Pulmonary artery endothelial cell (primary cell): ENCODE measurements at places on chromosomes 16 and 17. TPM values are rescaled to one million over a fixed set of nuclear protein-coding genes. Genes with fewer than 3 reads are reported as not detected.

GRCh38 chr17:42832934-42833766 is at the start of gene PSME3:
Gene PSME3 (plus strand): TSS chr17:42833397. CDS start chr17:42833632, 235 bp downstream.
- peak; percentile 41 for DNase-seq

DNA sequence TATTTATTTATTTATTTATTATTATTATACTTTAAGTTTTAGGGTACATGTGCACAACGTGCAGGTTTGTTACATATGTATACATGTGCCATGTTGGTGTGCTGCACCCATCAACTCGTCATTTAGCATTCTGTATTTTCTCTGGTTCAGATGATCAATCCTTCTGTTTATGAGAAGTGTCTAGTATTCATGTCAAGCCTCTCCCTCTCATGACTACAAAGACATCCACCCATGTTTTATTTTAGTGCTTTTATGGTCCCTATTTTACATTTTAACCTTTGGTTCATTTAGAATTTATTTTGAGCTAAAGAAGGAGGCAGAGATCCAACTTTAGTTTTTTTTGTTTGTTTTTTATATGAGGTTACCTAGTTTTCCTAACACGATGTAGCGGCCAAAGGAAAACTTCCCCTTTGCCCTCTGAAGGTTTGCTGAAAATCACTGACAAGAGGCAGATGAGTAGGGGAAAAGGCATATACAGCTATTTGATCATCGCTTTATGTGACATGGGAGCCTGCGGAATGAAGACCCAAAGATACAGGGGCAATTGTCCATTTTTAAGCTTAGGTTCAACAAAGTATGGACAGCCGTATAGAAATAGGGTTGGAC is 22.4 kb upstream of the AQP8 start:
- DNase-seq: no peak

DNA sequence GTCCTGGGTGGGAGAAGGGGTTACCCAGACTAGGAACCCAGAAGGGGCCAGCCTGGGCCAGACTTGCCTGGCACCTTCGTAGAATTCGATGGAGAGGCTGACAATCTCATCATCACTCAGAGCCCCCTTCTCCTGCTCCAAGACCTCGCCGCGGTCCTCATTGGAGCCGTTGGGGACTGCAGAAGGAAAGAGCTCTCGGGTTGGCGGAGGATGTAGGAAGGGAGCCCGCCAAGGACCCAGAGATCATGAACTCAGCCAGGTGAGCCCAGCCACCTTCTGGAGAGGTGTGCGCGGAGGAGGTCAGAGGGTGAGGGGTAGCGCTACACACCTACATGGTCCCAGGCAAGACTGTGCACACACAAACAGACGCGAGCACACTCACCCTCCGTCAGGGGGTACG is 8.5 kb downstream of the CISD3 start:
- DNase-seq: no peak

DNA sequence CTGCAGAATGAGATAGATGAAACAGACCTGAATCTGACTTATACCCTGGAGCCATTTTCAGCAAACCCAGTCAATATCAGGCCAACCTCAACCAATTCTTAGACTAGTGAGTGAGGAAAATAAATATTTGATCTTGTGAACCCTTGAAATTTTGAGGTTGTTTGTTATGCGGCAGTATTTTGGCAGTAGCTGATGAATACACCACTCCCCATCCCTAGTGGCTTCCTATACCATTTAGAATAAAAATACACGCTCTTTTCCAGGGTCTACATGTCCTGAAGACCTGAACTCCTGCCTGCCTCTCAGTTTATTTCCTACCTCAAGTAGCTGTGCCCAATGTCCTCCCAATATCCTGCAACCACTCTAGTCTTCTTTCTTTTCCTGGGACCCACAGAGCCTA is 647.3 kb downstream of the WWOX start:
- DNase-seq: no peak

- no peak for DNase-seq
These were observed 44.4 kb downstream of the NOS2 start for GRCh38 chr17:27755706-27756466.

- DNase-seq: no peak
These were observed 23.8 kb upstream of the ARHGAP44 start for GRCh38 chr17:12765548-12765947.

DNA sequence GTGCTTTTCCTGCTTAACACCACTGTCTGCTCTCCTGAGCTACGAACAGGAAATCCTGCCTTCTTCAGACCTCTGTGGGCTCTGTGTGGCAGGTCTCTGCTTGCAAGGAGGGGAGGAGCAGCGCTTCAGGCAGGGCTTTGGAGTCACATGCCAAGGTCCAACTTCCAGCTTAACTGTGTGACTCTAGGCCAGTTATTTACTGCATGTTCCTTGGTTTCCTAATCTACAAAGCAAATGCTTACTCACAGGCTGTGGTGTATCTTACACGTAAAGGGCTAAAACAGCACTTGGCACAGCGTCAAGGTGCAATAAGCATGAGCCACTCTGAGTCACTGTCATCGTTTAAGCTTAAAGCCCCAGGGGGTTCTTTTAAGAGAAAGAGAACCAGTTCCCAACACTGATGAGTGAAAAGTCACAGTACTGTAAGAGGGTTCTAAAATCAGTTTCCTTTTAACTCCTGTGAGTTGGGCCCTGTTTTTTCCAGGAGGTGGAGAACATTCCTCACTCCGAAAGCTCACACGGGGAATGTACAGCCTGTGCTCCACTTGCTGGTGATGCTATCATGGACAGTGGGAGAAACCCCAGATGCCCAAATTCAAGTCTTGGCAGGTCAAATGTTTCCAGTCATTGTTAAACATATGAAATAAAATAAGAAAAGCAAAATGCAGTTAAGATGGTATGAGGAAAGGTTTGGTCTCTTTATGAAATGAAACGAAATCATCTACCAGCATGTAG is 54.1 kb upstream of the BCAR1 start:
- peak; percentile 97 for DNase-seq

DNA sequence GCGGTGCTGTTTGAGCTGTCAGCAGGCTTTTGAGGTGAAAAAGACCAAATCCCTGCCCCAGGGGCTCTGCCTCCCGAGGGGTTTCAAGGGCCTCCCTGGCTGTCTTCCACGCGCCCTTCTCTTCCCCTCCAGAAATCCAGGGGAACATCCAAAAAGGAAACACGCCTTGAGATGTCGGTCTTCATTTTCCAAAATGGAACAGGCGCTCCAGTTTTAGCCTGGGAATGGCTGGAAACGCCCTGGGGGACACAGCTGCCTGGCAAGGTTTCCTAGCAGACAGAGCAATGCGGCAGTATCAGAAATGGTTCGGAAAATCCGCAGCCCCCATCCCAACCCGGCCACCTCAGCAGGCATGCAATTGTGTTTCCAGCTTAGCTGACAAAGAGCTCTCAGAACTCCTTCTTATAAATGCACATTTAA is 16.6 kb upstream of the LITAF start:
- no peak for DNase-seq

DNA sequence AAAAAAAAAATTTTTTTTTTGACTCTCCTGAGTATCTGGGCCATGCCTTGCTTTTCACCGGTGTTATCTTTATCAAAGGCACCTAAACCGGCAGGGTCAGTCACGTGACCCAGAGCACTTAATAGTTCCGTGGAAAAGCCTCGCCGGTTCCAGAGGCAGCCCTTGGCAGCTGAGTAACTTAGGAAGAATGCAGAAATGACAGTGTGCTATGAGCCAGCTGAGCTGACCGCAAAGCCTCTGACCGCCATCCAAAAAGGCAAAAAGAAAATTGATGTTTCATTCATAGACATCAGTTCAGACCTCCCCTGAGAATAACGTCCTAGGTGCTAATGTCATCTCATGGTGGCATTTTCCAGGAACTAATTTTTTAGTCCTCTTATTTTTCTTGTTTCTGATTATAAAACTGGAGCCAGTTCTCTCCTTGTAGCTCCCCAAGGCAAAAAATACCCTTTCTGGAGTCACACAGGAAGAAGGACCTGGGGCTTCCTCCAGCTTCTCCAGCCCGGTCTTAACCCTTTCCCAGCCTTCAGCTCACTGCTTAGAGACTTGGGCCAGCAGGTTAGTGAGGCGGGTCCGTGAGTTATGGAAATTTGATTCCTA is 122.6 kb downstream of the SOCS1 start:
- DNase-seq: peak; percentile 75

DNA sequence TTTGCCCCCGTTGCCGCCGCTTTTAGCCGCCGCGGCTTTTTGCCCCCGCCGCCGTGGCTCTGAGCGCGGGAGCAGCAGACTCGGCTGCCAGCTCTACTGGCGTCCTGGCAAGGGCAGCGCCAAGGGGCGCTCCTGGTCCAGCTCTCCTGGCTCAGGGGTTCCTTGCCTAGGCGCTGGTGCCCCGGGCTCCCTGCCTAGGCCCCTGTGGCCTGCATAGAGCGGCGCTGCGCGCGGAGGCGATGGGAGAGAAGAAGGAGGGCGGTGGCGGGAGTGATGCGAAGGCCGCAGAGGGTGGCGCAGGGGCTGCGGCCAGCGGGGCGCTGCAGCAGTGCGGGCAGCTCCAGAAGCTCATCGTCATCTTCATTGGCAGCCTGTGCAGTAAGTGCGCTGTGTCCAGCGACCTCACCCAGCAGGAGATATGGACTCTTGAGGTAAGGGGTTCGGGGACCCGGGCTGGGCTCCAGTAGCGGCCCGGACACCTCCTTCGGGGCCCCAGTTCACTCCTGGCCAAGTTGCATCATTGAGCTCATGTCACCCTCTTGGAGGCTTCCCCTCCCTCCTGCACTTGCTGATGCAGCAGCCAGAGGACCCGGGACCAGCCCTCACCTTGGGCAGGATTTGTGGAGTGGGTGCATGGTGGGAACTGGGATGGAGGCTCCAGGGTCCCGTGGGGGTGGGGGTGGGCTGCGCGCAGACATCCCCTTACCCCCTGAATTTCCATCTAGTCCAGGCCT is 1344.4 kb downstream of the TP53TG3F start:
- no peak for DNase-seq

- DNase-seq: no peak
These were observed 64.0 kb downstream of the MYO18A start for GRCh38 chr17:29115961-29116803.

- no peak for DNase-seq
These were observed 7.4 kb downstream of the GFAP start for GRCh38 chr17:44907729-44908470.

DNA sequence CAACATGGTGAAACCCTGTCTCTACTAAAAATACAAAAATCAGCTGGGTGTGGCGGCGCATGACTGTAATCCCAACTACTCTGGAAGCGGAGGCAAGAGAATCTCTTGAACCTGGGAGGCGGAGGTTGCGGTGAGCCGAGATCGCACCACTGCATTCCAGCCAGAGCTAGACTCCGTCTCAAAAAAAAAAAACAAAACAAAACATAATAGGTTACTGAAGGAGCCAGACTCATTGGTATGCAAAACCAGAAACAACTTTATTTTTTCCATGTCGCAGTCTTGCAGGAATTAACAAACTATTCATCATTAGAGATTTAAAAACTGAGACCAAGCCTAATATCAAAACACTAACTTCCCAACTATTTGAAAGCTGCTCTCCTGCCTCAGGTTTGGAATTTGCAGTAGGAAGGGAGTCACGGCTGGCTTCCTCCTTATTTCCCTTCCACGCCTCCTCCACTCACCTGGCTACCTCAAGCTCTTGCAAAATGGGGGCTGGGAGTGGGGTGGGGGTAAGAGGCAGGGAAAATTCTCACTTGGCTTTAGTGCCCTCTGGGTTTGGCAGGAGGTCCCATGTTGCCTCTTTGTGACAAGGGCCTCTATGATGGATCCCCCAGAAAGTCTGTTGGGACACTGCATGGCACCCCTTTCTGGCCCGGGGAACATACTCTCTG is 34.1 kb upstream of the MYH10 start:
- no peak for DNase-seq

- DNase-seq: no peak
These were observed 21.3 kb downstream of the PGS1 start for GRCh38 chr17:78399693-78400144.

DNA sequence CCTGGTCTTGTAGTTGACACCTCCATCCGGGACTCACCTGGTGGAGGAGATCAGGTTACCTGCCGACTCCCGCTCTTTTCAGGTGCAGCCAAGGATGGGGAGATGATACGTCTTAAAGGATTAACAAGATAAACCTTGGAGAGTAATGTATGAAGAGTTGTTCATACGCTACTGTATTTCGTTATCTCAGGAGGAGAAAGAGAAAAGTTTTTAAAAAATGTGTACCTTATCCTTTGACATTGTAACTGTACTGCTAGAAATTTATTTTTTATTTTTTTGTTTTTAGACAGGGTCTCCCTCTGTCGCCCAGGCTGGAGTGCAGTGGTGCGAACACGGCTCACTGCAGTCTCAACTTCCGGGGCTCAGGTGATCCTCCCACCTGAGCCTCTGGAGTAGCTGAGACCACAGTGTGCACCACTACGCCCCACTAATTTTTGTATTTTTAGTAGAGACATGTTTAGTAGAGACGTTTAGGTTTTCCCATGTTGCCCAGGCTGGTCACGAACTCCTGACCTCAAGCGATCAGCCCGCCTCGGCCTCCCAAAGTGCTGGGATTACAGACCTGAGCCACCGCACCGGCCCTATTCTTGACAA is 764 bp upstream of the SMURF2 start:
- DNase-seq: no peak

DNA sequence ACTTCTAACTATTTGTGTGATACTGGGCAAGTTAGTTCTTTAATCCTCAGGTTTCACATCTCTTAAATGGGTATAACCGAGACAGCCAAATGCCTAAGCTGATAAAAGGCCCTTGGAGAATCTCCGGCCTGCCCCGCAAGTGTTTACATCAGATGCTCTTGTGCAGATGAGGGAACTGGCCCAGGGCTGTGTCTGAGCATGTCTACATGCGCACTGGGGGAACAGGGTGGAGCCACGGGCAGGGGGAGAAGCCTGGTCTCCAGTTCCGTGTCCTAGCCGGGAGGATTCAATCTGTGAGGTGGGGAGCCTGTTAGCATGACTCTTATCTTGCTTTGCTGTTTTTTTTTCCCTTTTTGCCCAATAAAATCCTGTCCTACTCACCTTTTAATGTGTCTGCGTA is 222.9 kb downstream of the CDH8 start:
- DNase-seq: no peak

GRCh38 chr16:89318871-89319630 is 101.5 kb downstream of the ZNF778 start:
- DNase-seq: no peak

GRCh38 chr17:21275047-21275578 is 9.4 kb upstream of the MAP2K3 start:
- no peak for DNase-seq

GRCh38 chr16:85517563-85518179 is 95.5 kb upstream of the GSE1 start:
- no peak for DNase-seq

GRCh38 chr17:66673668-66674276 is 161.1 kb upstream of the CACNG5 start:
- DNase-seq: peak; percentile 27

DNA sequence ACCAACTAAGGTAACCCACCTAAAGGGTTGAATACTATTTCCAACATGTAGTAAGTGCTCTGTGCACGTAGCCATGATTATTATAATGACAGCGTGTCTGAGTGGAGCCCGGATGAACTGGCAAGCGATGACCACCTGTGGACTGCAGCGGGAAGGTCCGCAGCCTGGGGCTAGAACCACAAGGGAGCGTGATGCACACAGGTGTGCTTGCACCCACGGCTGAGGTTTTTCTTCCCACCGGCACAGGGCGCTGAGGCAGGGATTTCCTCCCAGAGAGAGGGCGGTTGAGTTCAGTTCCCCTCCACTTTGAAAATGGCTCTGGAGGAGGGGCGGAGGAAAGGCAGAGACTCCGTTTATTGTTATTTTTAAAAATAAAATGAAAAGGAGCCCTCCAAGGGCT is 221.7 kb upstream of the HSBP1 start:
- DNase-seq: no peak

Gene CFAP97D1
- total RNA-seq: under 0.01 TPM in 1 of 2 replicates, not detected in the other

Gene TMEM238L
- not detected in 2 replicates for total RNA-seq

Gene ACSM5
- not detected in 2 replicates for total RNA-seq

Gene CANT1
- 54.4 and 105 TPM in 2 replicates for total RNA-seq

Gene JMJD8
- total RNA-seq: 28.8 and 30.9 TPM in 2 replicates

Gene ADGRG1
- total RNA-seq: 22.8 and 32.1 TPM in 2 replicates

Gene SPNS3
- total RNA-seq: 0.13 and 0.21 TPM in 2 replicates

Gene CCT6B
- total RNA-seq: 0.11 and 0.59 TPM in 2 replicates
